ENCODE measurements at places on chromosomes 6 and 20.

DNA sequence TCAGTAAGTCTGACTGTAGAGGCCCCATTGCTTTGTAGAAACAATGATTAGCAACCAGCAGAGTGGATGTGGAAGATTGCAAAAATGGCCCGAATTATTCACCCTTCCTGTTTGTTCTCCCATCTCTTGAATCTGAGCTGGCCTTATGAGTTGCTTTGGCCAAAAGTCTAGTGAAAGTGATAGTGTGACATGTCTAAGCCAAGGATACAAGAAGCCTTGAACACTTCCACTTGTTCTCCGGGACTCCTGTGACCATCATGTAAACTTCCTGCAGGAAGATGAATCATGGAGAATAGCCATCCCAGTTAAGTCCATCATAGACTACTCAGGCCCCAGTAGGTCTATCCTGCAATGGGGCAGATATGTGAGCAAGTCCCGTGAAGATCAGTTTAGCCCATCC lies 252.0 kb upstream of the JAG1 start:
- no peak for DNase-seq

DNA sequence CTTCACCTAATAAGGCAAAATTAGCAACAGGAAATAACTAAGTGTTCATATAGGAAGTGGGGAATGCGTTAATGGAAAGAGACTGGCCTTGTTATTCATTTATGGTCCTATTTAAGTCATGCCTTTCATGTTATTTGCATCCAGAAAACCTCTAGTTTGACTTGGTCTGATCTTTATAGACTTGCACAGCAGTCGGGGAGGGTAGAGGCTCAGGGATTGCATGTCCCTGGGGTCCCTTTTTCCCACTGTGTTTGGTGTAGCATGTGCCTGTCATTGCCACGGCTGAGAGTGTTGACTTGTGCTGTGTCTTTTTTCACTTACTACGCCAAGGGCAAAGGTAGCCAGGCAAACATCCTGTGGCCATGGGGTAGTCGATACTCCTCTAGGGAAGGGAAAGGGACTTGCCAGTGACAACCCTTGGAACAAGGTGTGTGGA lies 105.4 kb upstream of the RIN2 start:
- no peak for DNase-seq

DNA sequence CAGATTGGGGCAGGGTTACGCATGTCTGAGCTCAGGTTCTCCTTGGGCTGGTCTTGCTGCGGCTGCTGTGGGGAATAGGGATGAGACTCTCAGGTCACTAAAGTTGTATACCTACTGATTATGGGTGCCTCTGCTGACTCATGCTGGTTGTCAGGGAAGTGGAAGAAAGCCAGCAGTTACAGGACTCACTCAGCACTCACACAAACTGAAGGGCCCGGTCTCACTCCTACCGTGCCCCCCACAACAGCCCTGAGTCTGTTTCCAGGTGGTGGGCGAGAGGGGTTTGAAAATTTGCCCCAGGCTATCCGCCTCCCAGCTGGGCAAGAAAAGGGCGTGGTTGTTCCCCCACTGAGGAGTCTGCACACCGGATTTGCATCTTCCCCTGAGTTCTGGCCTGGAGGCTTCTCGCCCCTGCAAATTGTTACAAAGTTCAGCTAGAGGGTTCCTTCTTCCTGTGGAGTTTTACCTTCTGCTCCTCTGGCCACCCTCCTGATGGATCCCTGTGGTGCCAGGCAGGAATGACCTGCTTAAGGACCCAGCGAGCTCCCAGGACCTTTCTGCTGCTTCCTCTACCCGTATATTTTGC lies 659.2 kb downstream of the HDGFL1 start:
- no peak for DNase-seq

GRCh38 chr20:58374906-58375758 lies 13.9 kb upstream of the VAPB start:
- no peak for DNase-seq

GRCh38 chr6:78597966-78598365 lies 269.4 kb upstream of the IRAK1BP1 start:
- no peak for DNase-seq

Measured in activated CD4-positive, alpha-beta T cell treated with anti-CD3 and anti-CD28 coated beads, Interleukin-10, Interleukin-2, amounts not matched to agents 100 ng/mL and 50 ng/mL, durations not matched to agents 16 hours and 8 hours (primary cell).